Activated T-cell treated with anti-CD3 and anti-CD28 coated beads for 48 hours (primary cell): ENCODE measurements at places on chromosomes 5 and 9.

DNA sequence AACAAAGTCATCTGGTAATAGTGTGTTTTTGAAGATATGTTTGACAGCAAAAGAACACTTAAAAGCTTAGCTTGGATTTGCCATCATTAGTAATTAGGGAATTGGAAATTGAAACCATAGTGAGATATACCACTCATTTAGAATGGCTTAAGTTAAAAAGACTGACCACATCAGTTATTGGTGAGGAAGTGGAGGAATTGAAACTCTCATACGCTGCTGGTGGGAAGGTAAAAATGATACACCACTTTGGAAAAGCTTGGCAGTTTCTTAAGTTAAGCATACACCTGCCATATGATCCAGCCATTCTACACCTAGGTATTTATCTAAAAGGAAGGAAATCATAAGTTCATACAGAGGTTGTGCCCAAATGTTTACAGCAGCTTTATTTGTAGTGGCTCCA is 213.2 kb downstream of the TRIO start:
- DNase-seq = no peak

DNA sequence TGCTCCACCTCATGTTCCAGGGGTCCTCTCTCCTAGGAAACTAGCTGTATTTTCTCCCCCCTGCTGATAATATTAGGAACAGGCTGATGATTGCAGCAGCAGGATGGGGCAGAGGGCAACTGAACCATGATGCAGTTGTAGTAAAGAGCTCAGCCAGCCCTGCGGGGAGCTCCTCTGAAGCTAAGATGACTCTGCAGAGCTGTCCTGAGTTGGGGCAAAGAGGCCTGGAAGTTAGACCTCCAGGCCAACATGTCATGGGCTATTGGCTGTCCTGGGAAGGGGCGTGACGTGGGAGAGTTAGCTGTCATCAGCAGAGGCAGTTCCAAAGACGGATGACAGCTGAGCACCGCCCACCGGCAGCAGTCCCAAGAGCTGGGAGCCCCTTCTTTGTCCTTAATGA is 6.6 kb upstream of the FBP1 start:
- no peak for DNase-seq

GRCh38 chr9:68821911-68822310 is 116.9 kb downstream of the PIP5K1B start:
- no peak for DNase-seq

DNA sequence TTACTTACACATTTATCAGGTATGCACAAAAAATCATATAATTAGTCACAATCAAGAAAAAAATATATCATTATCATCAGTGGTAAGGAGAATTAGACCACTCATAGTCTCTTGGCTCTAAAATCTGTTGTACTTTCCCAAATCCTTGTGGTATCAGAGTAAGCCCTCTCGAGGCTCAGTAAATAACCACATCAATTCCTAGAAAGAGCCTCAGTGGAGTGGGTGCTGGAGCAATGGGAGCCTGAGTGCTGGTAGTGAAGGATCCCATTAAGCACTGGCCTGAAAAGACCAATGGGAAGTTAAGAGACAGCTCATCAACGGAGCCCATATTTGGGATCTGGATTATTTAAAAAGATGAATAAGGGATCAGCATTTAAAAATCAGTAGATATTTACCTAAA is 130.3 kb upstream of the EFNA5 start:
- DNase-seq = no peak

DNA sequence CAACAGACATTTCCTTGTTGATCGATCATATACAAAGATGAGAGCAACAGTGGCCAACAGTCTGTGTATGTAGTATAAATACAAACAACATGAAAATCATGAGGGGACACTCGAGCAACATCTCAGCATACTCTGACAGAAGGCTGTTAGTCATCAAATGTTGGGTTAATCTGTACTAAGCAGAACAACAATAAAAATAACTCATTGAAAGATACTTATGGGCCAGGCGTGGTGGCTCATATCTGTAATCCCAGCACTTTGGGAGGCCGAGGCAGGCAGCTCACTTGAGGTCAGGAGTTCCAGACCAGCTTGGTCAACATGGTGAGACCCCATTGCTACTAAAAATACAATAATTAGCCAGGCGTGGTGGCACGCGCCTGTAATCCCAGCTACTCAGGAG is 67.3 kb downstream of the SCAI start:
- no peak for DNase-seq

DNA sequence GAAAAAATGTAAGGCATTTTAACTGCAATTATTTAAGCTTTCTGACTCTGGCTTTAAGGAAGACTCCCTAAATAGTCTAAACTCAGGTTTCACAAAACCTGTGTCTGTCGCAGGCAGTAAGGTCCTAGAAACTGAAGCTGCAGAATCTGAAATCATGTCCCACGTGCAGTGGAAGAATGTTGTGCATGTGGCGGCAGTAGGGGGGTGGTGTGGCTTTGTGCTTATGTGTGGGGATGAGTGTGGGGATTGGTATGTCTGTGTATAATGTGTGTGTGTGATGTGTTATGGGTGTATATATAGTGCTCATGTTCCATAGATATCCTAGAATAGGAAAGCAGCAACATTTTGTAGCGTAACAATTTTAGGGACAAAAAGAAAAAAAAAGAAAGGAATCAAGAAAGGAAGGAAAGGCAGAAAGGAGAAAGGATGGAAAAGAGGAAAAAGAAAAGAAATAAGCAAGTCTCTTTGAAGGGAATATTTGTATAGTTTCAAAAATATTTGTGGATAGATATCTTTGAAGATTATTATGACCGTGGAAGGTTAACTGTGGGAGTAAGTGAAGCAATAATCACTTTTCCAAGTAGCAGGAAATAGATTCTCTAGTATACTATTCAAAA is 6.6 kb downstream of the ANKDD1B start:
- no peak for DNase-seq

GRCh38 chr9:134398756-134399155 is 72.5 kb downstream of the RXRA start:
- no peak for DNase-seq

GRCh38 chr5:114391321-114391720 is 29.5 kb downstream of the KCNN2 start:
- DNase-seq = no peak

DNA sequence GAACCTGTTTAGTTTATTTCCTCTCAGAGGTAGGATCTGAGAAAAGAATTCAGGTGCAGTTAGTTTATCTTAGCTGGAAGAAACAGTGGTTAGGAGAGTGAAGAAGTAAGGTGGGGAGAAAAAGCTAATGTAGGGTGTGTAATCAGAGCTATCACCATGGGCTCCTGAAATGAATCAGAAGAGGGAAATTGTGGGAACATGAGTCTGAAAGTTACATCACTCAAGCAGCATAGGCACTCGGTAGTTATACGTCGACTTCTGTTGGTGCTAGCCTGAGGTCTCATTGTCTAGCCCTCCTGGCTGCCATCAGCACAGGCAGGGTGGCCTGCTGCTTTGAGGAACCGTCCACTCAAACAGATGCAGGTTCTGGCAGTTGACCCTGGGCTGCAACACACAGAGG is 56.7 kb upstream of the NPR3 start:
- no peak for DNase-seq

- no peak for DNase-seq
Measured at GRCh38 chr5:78277715-78278114, 16.8 kb downstream of the AP3B1 start.

DNA sequence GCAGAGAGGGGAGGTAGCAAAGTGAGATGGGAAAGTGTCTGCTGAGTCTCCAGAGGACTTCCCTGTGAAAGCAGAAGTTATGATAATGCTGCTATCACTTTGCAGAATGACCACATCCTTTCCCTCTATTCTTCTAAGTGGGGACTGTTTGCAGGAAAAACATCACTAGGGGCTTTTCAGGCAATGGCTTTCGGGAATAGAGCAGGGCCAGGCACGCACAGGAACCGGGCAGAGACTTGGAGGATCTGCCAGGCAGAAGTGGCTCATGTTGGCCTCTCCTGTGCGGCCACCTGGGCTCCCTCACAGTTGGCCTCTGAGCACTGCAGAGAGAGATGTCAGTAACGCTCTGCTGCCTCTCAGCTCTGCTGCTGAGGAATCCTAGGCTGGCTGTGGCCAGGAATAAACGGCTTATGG is 214.7 kb downstream of the MAST4 start:
- DNase-seq = no peak

DNA sequence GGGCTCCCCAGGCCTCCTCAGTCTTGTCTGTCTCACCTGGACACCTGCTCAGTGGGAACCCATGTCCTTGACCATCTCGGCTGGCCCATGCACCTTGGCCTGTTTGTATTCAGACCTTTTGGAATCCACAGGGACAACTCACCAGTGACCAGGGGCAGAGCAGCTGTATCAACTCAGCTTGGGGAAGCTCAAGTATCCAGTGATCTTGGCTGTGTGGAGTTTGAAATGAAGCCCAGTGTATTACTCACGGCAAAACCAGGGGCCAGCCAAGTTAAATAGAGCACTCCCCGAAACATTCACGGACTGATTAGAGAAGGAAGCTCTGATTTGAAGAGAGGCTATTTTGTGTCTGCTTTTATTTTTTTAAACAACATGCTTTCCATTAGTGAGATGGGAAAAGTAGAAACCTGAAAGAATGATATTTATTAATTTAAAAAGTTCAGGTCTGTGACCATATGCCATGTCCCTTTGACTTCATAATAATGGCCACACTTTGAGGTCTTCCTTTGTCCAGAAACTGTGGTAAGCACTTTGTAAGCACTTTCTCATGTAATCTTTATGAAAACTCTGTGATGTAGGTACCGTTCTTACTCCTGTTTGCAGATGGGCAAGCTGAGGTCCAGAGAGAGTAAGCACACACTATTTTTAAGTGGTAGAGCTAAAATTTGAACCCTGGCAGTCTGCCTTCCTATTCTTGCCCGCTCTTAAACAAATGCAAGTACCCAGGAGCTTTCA is 656.5 kb downstream of the BNC2 start:
- no peak for DNase-seq

- no peak for DNase-seq
Measured at GRCh38 chr9:137314561-137315560, 12.8 kb upstream of the NRARP start.
